ENCODE measurements at places on chromosomes 11 and 22. TPM values are rescaled to one million over a fixed set of nuclear protein-coding genes. Genes with fewer than 3 reads are reported as not detected.

Gene SMIM35
- not detected for total RNA-seq

Gene NAALADL1
- 6.4 TPM for total RNA-seq

Gene KCTD14
- 2.9 TPM for total RNA-seq

Gene MS4A7
- 8.5 TPM for total RNA-seq

Gene FOLR2
- total RNA-seq: 5.6 TPM

Gene MMP12
- not detected for total RNA-seq

Gene MIOX
- not detected for total RNA-seq

Gene ADM2
- total RNA-seq: 0.92 TPM

Gene C22orf15
- not detected for total RNA-seq

Gene APOA4
- not detected for total RNA-seq

Gene IGSF22
- total RNA-seq: 6.2 TPM

Gene CD82
- 90.9 TPM for total RNA-seq

Gene ADAMTS8
- 23.6 TPM for total RNA-seq

Gene DEUP1
- total RNA-seq: not detected
